ENCODE measurements at places on chromosomes 1 and 21.

- peak; percentile 28 for DNase-seq
These were observed 31.1 kb downstream of the CNST start for GRCh38 chr1:246597340-246597739.

DNA sequence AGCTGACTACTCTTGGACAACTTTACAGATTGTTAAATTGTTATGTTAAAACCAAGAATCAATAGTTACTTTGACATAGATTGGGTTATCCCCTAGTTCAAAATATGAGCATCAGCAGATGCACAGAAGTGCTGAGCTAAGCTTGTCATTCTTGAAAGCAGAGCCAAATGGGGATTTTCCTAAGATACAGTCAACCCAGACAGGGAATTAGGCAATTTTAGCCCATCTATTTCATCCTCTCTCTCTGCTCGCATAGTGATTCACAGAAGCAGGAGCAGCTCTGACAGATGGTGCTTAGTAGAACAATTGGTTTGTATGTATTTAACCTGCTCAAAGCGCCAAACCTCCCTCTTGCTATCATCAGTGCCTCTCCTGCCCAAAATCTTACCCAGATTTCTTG is 27.9 kb upstream of the PRRC2C start:
- peak; percentile 37 for DNase-seq

DNA sequence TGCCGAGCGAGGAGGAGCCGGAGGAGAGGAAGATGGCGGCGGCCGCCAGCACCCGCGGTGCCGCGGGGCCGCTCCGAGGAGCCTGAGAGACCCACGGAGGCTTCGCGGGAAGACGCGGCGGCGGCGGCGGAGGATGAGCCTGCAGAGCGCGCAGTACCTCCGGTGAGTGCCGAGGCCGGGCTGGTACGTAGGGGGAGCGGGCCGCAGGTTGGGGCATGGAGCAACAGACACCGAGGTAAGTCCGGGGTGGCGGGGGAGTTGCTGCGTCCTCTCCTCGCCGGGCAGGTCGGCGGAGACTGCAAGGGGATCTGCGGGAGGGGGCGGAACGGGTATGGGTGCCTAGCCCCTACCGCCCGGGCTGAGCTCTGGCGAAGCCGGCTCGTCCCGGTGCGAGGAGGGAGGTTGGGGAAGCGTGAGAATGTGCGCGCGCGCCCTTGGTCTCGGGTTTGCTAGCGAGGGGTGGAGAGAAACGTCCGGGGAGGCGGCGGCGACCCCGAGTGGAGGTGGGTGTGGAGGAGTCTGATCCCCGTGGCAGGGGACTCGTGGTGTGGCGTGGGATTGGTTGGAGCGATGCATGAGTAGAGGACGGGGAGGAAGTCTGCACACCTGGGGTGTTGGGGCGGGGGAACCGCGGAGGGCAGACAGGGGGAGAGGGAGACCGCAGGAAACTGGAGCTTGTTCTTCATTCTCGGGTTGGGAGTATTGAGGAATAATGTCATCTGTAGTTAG is at the start of gene SMG7:
SMG7 (plus strand) TSS at position 12 of the 729 bp plus-strand sequence; CDS start at position 134, 122 bp downstream.
- peak; percentile 34 for DNase-seq

DNA sequence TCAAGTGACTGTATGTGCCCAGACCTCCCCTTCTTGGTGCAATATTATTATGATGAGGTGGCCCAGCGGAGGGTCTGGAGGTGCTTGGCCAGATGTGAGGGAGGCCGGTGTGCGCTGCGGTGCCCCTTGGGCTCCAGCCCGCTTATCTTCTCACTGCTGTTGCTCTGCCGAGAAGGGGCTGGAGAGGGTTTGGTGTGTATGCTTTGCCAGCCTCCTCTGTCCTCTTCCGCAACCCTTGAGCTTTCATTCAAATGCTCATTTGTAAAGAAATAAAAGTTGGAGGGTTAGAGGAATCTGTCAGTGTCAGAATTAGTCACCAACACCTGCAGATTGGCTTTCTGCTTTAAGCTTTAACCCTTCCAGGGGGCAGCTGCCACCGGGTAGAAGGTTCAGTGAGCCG is 19.7 kb downstream of the RNF220 start:
- no peak for DNase-seq

- peak; percentile 2 for DNase-seq
These were observed 70.3 kb upstream of the KCNK1 start for GRCh38 chr1:233543338-233544255.

GRCh38 chr1:203058676-203058935 is 27.2 kb downstream of the MYOG start:
- no peak for DNase-seq

DNA sequence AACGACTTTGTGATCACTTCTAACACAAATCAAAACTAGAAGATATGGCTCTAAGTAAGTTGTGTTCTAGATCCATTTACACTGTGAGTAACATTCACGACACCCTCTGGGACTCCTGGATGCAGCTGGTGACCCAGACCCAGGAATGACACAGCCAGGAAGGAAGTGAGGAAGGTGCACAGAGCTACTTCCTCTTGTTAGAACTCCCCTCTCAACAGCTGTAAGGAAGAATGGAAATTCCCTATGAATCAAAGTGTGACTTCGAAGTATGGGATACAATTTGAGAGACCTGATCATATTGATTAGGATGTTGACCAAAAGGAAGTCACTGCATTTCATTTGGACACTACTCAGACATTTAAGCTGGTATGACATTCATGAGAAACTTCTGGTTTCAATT is 185.3 kb downstream of the NRIP1 start:
- no peak for DNase-seq

DNA sequence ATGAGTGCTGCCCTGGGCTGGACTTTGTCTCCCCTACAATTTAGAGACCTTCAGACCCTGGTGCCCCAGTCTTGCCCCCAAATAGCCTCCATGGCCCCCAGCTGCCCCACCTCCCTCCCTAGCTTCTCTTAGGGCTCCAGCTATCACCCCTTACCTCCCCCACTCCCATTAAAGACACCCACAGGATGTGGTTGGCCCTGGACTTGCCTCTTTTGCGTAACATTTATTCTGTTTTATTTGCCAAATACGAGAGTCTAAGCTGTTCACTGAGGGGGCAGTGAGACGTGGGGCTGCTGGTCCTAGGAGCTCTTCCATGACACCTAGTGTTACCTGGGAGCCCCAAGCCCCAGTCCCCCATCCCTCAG is 4.5 kb downstream of the ZC3H12A start:
- DNase-seq = no peak

- no peak for DNase-seq
These were observed 59.6 kb downstream of the MEGF6 start for GRCh38 chr1:3551711-3552110.

DNA sequence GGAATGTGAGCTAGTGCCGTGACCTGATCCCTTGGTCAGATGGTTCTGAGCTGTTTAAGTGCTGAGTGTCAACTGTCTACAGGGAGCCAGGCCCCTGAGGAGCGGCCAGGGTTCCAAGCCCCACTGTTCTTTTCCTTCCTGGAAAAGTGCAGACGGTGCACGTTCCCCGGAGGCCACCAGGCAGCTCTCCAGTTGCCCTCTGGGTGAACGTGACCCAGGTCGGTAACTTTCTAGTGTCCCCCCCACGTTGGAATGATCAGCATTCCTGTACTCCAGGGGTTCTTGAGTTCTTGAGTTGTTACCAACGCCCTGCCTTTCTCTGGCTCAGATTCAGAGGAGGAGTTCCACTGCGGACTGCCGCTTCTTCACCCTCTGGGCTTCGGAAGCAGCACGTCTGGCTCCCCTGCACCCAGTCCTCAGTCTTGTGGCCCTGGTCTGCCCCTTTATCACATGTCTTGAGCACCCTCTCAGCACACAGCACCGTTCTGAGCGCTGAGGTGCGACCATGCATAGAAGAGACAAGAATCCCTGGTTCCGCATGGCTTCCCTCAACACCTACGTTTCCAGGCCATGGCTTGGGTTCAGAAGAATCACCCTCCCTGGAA is 131.5 kb downstream of the DHRS3 start:
- no peak for DNase-seq

GRCh38 chr1:22860883-22861385 is 111.7 kb downstream of the LACTBL1 start:
- no peak for DNase-seq

DNA sequence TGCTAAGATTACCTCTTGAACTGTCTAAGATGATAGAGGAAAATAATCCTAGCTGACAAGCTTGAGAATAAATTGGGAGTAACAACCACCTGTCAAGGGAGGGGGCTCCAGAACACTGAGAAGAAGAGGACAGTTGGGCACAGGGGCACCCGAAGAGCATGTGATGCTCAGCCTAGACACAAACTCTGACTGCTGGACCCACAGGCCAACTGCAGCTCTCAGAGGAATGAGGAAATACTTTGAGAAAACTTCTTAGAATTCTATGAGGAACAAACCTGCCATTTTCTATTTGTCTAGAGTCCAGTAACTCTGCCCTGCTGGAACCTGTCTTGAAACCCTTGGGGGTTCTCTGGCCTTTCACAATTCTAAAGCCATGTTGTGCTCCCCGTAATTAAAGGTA is 124.1 kb upstream of the KCNK2 start:
- no peak for DNase-seq

DNA sequence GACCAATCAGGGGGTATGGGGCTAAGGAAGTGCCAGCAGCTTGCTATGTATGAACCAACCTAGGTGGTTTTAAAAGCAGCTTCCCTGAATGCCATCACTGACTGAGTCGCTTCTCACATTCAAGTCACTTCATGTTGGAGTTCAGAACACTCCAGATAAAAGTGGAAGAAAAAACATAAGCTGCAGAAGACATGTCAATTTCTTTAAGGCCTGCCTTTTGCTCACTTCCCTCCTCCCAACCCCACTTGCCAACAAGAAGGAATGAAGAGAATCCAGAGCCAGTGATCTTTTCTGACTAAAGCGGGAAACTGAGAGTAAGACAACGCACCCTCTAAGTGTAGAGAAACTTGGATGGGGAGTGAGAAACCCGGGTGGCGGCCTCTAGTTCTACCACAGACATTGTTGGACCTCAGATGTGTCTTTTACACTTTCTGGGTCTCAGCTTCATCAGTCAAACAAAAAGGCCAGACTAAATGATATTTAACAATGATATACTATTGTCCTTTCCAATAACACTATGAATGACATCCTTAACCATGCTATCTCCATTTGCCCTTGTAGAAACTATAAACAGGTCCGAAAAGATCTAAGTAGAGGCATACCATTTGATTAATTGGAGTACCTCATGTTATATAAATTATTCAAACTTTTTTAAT is 54.1 kb downstream of the LUZP1 start:
- DNase-seq = no peak

- DNase-seq = no peak
These were observed 3.0 kb downstream of the GGPS1 start for GRCh38 chr1:235331401-235331800.

DNA sequence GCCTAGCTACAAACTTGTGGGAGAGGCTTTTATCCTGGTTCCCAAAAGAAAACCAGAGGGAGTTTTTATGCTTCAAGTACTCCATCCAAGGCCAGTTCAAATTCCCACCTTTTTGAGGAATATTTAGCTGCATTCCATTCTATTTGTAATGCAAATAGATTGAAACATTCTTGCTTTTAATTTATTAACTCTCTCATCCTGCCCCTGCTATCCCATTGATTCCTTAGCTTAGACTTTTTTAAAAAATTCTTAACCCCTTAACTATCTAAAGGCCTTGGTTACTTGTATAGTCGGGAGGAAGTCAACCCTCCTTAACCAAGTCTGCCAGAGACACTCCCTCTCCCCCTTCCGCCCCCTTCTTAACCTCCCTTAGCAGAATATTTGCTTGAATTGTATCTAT is 2.5 kb upstream of the MOV10 start:
- DNase-seq = no peak

- DNase-seq = no peak
These were observed 39.3 kb upstream of the EYA3 start for GRCh38 chr1:28127617-28128257.

- DNase-seq = peak; percentile 43
These were observed 22.9 kb downstream of the SPSB1 start for GRCh38 chr1:9315411-9316079.

DNA sequence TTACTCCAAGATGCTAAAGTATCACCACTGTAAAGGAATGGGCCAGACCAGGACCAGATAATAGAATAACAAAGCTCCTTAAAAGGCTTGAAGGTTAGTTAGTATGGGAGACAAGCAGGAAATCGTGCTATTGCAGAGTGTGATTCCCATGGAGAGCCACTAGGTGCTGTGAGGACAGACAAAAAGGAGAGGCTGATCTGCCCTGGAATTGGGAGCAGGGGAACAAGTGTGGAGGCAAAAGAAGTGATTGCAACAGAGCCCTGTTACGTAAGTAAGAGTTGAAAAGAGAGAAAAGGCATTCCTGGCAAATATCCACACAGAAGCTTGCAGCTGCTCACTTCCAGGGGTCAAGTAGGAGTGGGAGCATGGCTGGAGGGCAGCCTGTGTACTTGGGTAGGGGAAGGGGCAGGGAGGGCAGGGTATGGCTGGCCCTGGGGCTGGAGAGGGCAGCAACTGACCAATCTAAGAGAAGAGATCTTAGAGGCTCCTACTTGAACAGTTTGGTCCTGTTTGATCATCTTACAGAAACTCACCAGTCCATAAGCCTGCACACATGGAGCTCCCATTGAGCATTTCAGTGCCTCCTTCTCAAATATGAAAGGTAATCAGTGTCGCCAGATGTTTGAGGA is 207.7 kb upstream of the GJB5 start:
- no peak for DNase-seq

- DNase-seq = no peak
These were observed 223.8 kb downstream of the PTPRU start for GRCh38 chr1:29460041-29460610.

GRCh38 chr1:226135709-226136108 is 50.8 kb downstream of the ACBD3 start:
- no peak for DNase-seq

- DNase-seq = no peak
These were observed 26.5 kb upstream of the ITLN1 start for GRCh38 chr1:160911441-160911840.

DNA sequence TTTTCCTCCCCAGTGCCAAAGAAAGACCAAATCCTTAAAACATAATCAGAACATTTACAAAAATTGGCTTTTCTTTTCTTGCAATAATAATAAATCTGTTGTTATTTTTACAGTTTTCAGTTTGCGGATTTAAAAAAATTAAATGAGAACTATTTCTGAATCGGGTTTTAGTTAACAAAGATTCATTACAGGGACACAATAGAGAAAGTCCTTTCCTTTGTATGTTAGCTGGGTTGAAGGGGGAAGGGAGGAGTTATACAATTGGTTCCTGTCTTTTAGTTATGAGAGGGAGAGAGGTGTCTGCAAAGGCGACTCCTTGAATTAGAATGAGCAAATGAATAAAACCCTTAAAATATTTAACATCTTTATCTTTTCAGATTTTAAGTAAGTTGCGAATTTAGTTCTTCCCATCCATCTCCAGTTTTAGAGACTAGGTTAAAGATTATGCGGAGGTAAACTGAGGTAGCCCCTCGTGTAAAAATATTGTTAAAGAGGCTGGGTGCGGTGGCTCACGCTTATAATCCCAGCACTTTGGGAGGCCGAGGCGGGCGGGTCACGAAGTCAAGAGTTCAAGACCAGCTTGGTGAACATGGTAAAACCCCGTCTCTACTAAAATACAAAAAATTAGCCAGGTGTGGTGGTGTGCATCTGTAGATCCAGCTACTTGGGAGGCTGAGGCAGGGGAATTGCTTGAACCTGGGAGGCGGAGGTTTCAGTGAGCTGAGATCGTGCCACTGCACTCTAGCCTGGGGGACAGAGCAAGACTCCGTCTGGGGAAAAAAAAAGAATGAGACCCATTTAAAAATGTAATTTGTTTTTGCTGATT is 3.9 kb downstream of the SPEN start:
- no peak for DNase-seq

Data from myocyte (in vitro differentiated cells).